ENCODE measurements at places on chromosomes 7 and 10.
A peak's percentile ranks its signal among the peaks of the same experiment; 100 is the strongest.

DNA sequence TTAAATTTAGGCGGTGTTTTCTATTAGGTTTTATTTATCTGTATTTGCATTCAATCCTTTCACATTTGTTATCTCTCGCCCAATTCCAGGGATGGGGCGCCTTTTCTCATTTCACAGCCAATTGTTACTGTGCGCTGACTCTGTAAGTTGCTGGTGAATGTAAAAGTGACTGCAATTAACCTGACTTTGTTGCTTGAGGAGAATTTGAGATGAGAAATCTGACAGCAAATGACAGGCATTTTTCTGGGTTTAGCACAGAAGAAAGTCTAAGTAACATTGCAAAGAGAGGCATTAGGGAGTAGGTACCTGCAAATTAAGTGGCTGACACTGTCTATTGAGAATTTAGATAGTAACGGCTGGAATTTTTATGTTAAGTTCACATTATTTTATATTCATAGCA lies 16.6 kb downstream of the FOXP2 start:
- no peak for DNase-seq

DNA sequence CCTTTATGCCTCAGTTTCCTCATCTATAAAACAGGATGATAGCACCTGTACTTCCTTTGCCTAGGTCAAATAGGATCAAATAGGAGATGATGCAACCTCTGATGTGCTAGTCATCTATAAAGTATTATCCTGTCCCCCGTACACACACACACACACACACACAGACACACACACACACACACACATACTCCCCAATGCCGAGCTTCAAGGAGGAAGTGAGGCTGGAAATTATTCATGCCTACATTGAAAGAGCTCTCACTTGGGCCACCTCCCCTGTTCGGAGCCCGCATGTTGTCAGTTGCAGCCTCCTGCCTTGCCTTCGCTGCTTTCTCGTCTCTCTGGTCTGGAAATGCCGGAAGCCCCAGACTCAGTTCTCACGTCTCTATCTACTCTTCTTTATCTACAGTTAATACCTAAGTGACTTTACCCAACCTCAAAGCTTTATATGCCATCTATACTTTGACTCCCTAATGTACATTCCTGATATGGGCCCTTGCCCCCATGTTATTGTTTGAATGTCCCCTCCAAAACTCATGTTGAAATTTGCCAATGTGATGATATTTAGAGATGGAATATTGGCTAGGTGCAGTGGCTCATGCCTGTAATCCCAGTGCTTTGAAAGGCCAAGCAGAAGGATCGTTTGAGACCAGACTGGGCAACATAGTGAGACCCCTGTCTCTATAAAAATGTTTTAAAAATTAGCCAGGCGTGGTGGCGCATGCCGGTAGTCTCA lies 6.9 kb upstream of the UBE2H start:
- DNase-seq = no peak

DNA sequence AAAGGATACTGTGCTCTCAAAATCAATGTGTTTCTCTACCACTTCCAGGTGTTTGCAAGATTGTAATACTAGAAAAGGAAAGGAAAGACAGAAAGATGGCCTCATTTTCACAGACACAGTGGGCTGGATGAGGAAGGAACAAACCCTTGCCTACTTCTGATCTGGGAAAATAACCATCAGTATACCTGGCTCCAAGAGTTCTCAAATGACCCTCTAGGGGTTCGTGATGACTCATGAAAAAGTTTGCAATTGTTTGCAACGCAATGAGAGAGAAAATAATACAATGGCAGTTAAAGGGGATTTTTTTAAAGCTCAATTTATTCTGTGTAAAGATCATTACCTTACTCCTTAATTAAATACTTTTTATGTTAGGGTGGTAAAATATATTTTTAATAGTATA lies 197.6 kb upstream of the INHBA start:
- DNase-seq = no peak

GRCh38 chr10:75145590-75145989 lies 34.1 kb downstream of the SAMD8 start:
- DNase-seq = no peak

GRCh38 chr7:138524259-138524658 lies 64.2 kb downstream of the TRIM24 start:
- DNase-seq = no peak

- DNase-seq = no peak
Measured at GRCh38 chr7:19558527-19558926, 150.3 kb downstream of the POLR1F start.

DNA sequence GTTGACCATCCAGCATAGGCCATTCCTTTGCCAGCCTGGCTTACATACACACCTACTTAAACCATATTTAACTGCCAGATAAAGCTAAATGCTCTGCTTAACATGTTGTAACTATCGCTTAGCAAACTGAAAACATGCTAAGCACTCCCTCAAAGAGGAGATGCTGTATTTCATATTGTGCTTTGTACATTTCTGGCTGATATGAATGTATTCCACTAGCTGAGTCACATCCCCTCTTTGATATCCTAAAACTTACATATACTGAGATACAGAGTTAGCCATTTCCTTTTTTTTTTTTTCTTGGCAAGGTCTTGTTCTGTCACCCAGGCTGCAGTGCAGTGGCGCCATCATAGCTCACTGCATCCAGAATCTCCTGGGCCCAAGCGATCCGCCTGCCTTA lies 99.4 kb downstream of the TPST1 start:
- no peak for DNase-seq

- DNase-seq = peak; percentile 10
Measured at GRCh38 chr10:13100349-13101294, 659 bp downstream of the OPTN start.

GRCh38 chr10:44033008-44033407 lies 351.9 kb downstream of the CXCL12 start:
- peak; percentile 66 for DNase-seq

DNA sequence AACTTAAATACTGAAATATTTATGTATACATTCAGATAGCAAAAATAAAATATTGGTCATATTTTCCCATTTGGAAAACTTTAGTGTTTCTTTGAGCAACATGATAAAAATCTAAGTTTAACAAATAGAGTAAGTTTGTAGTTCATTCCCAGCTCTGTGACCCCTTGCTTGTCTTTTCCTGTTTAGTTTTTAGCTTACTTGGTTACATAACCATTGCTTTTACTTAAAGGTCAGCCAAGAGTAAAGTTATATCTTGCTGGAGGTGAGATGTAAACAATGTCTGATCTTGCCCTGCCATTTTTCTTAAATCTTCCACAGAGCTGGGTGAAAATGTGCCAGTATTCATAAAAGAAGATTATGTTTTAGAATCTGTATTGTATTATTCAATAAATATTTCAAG lies 46.7 kb upstream of the MDFIC start:
- DNase-seq = no peak

- no peak for DNase-seq
Measured at GRCh38 chr10:51521605-51522004, 177.8 kb downstream of the CSTF2T start.

- peak; percentile 81 for DNase-seq
Measured at GRCh38 chr7:112212571-112212970, 6.1 kb downstream of the ZNF277 start.

GRCh38 chr10:106147021-106147420 lies 1017.5 kb downstream of the SORCS1 start:
- no peak for DNase-seq

DNA sequence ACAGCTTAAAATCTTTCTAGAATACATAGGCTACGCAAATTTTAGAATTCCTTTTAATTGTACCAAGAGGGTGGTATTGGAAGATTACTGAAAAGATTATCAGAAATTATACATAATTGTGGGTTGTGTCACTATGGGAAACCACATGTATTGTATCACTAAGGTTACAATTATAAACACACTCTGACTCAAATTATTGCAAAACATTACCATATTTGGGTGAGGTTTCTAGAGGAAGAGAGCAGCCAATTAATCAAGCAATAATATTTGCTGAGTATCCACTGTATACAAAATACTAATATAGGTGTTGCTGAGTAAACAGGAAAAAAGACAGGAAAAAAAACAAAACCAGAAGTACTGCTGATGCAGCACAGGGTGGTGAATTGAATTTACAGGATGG lies 3.1 kb upstream of the CAPZA2 start:
- DNase-seq = peak; percentile 30

DNA sequence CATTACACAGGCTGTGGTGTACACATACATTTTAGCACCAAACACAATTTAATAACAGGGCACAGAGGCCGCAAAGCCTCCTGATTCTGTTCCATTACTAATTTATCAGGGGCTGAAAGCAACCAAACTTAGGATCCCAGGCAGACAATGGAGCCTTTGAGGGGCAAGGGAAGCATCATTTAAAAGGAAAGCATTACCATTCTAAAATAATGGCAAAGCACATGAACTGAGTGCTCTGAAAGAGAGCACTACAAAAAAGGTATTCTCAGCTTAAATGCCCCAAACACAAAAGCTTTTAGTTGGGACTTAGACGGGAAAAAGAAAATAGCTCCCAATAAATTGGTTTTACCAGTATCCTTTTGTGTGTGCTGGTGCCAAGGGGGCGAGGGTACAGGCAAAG lies 282.0 kb upstream of the ETV1 start:
- no peak for DNase-seq

DNA sequence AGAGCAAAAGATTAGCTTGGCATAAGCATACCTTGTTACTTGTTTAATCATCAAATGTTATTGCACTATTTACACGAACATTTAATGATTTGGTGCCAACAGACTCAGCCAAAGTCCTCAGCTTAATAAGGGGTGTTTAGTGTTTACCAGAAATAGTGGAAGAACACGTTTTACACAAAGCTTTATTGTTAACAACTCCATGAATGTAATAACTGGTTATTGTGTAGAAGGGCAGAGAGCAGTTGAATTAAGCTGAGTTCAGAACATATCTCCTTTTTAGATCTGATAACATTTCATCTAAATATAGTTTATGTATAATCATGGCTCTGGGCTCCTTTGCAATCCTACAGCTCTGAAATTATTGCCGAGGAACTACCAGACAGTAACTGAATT lies 99.1 kb downstream of the CABCOCO1 start:
- no peak for DNase-seq

- DNase-seq = peak; percentile 80
Measured at GRCh38 chr7:107995184-107996071, 7.5 kb downstream of the LAMB1 start.

GRCh38 chr7:33137103-33137502 lies 7.7 kb downstream of the BBS9 start:
- DNase-seq = no peak

DNA sequence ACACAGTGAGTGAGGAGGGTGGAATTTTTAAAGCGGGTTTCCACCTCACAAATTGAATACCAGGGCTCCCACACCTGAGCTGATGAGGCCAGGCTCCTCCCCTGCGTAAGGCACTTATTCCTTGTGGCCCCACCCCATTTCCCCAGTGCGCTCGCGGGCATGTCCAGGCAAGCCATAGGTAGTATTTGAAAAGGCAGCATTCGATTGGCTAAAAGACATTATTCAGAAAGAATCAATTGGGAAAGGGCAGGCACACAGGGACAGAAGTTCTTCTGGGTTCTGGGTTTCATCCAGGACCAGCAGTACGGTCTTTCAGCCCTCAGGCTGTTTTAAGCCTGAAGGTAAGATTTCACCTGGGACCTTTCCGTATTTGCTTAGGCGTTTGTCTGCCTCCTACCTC lies 222.3 kb downstream of the BBS9 start:
- DNase-seq = no peak

DNA sequence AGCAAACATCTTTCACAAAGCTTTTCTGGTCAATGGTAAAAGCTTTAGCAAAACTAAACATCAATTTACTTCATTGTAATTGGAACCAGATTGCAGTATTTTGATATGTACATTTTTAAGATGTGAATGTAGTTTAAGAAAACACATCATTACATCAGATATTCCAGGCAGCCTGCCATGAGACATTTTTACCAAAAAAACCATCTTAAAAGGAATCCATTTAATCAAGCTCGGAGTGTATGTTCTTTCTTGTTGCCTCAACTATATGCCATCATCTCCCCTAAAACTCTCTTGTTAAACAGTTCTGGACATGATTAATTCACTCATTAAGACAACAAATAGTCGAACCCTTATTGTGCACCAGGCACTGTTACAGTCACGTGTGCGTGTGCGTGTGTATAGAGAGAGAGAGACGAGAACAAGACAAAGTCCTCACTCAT lies 97.5 kb downstream of the UBE2H start:
- no peak for DNase-seq

- no peak for DNase-seq
Measured at GRCh38 chr7:100874300-100874576, 665 bp upstream of the SRRT start.

GRCh38 chr7:43495572-43495971 lies 87.3 kb upstream of the STK17A start:
- DNase-seq = no peak

- no peak for DNase-seq
Measured at GRCh38 chr7:52481571-52481970, 553.9 kb upstream of the POM121L12 start.

DNA sequence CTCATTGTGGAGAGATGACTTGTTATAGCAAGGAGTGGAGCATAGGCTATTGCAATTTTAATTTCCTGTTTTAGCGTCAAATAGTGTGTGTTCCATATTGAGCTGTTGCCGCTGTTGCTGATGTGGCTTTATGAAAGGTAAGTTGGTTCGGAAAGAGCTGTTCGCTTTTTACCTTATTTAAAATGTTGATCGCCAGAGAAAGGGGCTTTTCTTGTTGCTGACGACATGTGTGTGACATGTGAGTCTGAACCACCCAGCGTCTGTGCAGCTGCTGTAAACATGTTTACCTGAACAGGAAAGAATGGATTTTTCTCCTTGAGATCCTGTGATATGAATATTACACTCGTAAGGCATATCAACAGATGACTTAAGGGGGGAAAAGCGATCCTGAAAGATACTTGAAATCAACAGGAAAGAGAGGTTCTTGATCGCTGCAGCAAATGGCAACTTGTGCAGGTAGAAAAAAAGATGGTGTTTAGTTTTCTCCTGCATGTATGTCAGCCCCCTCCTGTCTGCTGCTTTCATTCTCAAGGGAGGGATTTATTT lies 2.5 kb downstream of the ZEB1 start:
- peak; percentile 28 for DNase-seq

DNA sequence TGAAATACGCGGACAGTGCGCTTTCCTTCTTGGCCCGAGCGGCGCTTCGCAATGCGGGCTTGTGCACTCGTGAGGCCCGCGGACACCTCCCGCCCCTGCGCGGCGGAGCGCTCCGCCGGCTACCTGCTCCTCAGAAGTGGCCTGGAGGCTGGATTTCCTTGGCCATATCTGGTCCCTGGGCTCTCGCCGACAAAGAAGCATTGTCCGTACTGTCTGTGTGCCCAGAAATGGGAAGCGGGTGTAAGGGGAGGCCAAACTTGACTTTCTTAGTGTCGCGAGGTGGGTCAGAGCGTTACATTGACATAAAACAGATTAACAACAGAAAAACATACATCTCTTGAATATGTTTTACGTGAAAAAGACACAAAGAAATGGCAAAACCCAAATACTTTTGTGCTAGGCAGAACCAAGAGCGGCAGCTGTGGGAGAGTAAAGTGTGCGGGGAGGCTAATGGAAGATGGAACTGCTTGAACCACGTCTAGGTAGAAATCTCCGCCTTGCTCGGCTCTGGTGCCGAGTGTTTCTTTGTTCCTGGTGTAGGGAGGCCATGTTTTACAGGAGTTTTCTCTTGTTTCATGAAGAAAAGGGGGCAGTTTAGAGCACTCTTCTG lies 1.4 kb downstream of the LANCL2 start:
- peak; percentile 44 for DNase-seq

GRCh38 chr10:95988702-95989101 lies 54.7 kb upstream of the CCNJ start:
- no peak for DNase-seq
